Neural progenitor cell (in vitro differentiated cells): ENCODE measurements at places on chromosomes 7 and 10.

GRCh38 chr10:581776-582330 is 107.6 kb downstream of the DIP2C start:
- no peak for DNase-seq

GRCh38 chr7:156004265-156005201 is 192.3 kb upstream of the SHH start:
- no peak for DNase-seq

- DNase-seq, result no peak
Measured at GRCh38 chr10:3331187-3331586, 158.6 kb upstream of the PITRM1 start.

GRCh38 chr7:33700001-33700899 is 205.1 kb upstream of the BMPER start:
- DNase-seq, result no peak

DNA sequence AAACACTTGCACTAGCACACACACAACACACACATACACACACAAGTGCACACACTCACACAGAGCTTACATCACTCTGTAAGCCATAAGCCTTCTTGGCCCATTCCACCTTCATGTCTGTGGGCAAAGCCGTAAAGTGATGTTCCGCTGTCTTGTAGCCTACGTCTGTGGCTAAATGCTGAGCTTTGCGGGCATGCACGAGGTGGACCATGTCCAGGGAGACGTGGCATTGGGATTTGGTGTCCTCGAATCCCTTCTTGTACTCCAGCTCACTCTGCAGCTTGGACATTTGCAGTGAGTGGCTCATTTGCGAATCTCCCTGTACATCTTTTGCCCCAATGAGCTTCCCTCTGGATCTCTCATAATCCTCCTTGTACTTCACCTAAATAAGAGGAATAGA is 42.0 kb downstream of the NRAP start:
- DNase-seq, result no peak

DNA sequence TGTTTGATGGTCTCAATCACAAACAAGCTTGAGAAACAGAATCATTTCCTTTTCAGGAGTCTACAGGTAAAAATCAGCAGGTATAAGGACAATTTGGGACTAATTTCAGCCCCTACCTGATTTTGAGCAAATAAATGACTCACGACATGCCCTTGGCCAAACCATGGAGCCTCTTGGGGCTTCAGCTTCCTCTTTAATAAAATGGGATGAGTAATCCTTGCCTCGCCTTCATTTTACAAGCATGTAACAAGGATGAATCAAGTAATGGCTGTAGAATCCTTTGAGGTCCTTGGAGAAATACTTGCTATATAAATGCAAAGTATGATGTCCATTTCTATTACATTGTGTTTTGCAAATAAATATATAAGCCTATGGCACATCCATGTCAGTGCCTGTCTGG is 212.8 kb upstream of the PODXL start:
- DNase-seq, result no peak

DNA sequence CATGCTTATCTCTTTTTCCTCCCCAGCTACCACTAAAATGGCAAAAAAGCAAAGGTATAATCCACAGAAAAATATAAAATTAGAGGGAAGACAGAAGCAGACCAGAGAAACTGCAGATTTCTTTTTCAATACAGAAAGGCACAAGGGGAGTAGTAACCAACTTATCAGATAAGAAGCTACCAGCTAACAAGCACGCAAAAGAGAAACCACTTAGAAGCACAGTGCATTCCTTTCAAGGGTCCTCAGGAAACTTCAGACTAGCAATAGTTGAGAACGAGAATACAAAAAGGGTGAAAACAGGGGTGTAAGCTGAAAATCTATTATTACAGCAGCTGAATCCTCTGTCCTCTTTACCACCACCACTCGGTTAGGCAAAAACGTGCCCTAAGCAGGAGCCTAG is 9.9 kb upstream of the OR2A5 start:
- DNase-seq, result no peak

GRCh38 chr10:49609006-49609282 is 1.2 kb upstream of the SLC18A3 start:
- peak; percentile 35 for DNase-seq

DNA sequence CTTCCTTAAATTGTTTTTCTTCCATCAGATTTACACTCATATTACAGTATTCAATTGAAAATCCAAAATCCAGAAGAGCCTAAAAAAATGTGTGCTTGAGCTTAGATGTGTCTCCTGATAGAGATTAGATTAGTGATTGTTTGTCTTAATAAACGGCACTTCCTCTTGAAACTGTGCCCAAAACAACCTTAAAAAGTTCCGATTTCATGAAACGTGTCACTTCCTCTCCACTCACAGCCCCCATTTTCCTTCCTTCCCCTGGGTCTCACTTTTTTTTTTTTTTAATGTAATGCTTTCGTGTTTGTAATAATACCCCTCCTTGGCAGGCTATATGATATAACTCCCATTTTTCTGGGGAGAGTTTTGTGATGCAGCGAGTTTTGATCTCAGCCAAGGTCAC is 114.8 kb upstream of the ADO start:
- DNase-seq, result no peak

- DNase-seq, result no peak
Measured at GRCh38 chr7:23011222-23011924, 2.6 kb downstream of the HYCC1 start.

DNA sequence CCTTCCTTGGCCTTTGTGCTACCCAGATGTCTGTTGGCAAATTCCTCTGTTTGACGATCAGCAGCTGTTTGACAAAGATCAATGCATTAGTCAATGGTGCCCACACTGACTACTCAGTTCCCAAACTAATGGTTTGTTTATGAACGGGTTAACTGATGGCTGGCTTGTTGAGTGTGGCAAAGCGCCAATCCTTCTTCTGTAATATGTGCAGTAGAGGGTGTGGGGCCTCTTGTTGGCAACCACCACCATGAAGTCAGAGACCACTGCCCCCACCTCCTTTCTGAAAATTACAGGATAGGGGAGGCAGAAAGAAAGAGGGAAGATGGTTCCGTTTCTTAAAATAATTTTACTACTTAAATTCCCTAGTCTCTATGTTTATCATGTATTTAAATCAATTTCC is 2.6 kb upstream of the PLCE1 start:
- no peak for DNase-seq

DNA sequence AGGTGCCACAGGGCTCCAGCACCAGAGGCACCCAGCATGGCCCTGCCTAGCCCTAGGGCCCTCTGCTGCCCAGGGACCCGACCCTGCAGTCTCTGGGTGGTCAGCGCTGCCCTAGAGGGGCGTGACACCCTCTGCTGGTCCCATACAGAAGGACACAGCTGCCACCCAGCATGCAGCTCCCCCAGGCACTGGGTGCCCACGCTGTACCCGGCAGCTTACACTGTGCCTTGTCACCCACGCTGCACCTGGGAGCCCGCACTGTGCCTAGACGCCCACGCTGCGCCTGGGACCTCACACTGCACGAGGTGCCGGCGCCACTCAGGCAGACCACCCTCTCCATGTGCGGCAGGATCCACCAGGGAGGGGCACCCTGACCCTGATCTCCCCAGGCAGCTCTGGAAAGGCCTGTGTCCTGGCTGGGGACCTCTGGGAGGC is 55.2 kb downstream of the PWWP2B start:
- DNase-seq, result peak; percentile 48

DNA sequence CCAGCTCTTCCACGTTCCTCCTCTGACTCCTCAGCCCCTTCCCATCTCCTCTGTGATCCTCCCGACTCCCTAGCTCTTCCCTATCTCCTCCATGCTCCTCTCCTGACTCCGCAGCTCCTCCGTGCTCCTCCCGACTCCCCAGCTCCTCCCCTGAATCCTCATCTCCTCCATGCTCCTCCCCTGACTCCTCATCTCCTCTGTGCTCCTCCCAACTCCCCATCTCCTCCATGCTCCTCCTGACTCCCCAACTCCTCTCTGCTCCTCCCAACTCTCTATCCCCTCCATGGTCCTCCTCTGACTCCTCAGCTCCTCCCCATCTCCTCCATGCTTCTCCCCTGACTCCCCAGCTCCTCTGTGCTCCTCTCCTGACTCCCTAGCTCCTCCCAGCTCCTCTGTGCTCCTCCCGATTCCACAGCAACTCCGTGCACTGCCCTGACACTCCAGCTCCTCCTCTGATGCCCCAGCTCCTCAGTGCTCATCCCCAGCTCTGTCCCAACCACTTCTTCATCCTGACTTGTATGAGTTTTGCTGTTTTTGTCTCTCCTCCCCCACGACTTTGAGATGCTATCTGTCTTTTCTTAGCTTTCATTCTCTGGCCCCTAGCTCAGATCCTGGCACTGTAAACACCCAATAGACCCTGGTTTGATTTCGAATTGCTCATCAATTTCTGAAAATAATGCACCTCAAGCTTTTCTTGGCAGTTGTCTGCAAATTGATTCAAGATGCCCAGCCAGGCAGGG is 38.3 kb downstream of the OAT start:
- DNase-seq, result no peak

- peak; percentile 4 for DNase-seq
Measured at GRCh38 chr10:19713800-19714525, 102.3 kb upstream of the PLXDC2 start.

DNA sequence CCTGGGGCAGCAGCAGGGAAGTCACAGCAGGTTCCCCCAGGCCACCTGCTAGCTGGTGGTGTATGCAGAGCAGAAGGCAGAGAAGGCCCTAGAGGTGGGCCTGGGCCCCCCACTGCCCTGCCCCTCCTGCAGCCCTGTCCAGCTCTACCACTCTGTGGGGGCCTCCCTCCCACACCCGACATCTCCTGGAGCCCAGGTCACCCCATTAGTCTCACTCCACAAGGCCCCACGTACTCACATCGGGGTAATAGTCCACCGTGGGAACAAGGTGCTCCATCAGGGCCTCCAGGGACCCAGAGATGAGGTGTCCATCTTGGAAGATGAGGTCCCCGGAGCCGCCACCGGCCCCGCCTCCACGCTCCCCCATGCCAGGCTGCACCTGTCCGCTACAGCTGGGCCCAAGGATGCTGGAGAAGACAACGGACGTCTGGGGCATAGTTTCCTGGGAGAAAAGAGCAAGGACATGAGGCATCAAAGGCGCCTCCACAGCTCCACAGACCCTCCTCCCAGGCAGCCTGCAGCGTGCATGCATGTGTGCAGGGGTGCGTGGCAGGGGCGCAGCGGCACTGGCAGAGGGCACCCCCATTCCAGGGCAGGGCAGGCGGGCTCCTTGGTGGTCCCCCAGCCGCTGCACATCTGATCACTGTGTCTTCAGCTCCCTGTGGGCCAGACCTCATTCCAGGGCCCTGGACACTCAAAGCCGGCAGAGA is 61.0 kb downstream of the RASGEF1A start:
- no peak for DNase-seq

- no peak for DNase-seq
Measured at GRCh38 chr7:39910108-39910869, 39.8 kb upstream of the CDK13 start.

GRCh38 chr7:5310822-5311405 is 28.2 kb downstream of the SLC29A4 start:
- DNase-seq, result no peak

GRCh38 chr10:11106621-11107374 is 89.1 kb downstream of the CELF2 start:
- DNase-seq, result no peak

GRCh38 chr10:69096045-69096444 is 8.1 kb downstream of the SRGN start:
- DNase-seq, result no peak

- DNase-seq, result no peak
Measured at GRCh38 chr10:131905267-131905571, 4.4 kb downstream of the PPP2R2D start.

DNA sequence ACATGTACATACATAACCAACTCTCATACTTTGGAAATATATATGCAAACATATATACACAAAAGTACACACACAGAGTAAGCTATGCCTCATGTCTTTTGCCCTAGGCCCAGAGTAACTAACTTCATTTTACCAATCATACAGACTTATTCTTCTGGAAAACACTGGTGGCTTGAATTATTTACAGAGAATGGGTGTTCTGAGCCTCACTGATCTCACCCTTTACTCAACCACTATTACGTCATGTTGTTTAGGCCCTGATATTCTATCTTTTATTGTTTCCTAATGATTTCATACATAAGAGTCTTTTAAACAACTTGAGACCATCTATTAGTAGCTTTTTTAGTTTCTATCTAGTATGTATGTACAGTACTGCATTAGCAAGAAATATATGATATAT is 43.0 kb downstream of the ANK3 start:
- no peak for DNase-seq

DNA sequence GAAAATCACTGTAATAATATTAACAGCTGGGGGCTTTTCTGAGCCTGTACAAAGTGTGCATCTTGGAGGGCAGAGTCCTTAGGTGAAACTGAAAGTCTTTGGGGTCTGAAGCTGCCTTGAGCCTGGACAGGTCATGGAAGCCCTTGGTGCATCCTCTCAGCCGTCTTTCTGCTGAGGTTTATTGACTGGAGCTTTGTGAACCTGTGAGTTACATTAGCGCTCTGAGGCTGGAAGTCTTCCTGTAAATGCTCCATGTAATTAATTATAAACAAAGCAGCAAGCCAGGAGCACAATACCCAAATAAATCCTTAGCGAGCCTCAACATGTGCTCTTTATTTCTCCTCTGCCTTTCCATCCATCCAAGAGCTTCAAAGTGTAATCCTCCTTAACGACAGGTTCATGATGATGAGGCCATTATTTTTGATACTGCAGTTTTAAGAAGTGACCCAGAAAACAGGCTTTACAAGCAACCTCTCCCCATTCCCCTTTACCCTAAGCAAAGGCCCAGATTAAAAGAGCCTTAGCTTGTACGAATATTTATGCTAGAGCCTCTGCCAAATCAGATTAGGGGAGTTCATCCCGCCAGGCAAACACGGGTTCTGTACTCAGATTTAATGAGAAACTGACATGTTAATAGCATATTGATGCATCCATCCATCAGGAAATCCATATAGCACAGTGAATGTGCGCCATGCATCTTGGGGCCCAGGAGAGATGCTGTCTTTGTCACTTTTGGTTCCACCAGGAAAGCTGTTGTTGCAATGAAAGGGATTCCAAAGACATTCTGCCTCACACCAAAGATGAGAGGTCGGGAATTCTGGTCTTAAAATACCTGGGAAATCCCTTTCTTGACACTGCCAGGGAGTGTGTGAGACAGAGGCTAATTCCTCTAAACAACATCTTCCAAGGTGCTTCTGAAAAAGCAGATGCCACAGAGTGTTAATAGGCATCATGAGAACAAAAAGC is 118.1 kb downstream of the ANLN start:
- DNase-seq, result no peak
